ENCODE measurements at places on chromosomes 12 and 14.
A peak's percentile ranks its signal among the peaks of the same experiment; 100 is the strongest.

DNA sequence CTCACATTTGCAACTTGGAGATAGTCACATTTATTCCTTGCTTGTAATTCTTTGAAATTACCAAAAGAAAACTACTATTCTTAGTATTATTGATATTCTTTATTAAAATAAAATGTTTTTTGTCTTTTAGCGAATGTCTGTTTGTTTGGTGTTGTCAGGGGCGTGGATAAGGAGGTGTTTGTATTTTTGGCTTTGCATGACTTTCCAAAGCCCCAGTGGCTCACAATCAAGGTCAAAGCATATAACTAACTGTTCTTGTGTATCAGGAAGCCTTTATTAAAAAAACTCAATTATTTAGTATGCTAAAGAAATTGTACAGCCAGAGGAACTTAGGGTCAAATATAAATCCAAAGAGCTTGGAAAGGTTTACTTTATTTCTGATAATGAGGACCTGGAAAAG lies 17.9 kb downstream of the GPHB5 start:
- DNase-seq = no peak

DNA sequence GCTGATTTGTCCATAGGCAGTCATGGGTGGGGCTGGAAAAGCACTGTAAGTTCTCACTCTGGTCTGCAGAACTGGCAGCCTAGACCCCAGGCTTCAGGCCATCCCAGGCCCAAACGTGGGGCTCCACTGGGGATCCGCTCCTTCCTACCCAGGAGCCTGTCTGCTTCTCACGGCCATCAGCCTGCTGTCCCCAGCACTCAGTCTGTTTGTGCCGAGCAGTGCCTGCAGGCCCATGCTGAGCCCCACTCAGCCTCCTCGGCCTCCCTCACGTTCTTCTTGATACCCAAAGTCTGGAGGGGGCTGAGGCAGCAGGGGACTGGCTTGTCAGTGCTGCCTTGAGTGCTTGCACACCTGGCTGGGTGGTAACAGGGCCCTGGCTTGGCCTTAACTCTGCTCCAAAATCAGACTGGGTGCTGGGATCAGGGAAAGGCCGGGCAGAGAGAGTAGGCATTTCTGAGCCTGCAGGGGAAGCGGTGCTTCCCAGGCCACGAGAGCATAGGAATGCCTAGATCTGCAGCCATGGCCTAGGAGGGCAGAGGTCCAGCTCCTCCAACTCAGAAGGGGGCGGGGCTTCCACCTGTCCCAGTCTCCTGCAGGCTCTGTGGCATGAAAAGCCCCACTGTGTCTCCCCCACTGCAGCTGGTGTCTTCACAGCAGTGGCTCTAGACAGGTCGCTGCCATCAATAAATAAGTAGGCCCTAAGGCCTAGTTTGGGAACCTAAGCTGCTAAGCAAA lies 772.4 kb upstream of the FBXO33 start:
- no peak for DNase-seq

DNA sequence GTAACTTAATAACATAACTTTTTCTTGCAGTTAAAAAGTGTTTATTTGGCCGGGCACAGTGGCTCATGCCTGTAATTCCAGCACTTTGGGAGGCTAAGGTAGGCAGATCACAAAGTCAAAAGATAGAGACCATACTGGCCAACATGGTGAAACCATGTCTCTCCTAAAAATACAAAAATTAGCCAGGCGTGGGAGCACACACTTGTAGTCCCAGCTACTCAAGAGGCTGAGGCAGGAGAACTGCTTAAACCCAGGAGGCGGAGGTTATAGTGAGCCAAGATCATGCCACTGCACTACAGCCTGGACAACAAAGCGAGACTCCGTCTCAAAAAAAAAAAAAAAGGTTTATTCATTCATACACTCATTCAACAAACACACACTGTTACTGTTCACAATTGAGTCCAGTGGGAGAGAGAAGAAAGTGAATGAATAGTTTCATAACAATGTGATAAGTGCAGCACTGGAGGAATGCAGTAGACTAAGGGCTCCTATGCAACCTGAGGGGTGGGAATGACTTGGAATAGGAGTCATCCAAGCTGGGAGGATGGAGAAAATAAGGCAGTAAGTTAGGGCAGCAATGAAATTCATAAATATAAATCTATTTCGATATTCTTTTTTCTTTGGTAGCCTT lies 19.8 kb downstream of the DAD1 start:
- DNase-seq = no peak

DNA sequence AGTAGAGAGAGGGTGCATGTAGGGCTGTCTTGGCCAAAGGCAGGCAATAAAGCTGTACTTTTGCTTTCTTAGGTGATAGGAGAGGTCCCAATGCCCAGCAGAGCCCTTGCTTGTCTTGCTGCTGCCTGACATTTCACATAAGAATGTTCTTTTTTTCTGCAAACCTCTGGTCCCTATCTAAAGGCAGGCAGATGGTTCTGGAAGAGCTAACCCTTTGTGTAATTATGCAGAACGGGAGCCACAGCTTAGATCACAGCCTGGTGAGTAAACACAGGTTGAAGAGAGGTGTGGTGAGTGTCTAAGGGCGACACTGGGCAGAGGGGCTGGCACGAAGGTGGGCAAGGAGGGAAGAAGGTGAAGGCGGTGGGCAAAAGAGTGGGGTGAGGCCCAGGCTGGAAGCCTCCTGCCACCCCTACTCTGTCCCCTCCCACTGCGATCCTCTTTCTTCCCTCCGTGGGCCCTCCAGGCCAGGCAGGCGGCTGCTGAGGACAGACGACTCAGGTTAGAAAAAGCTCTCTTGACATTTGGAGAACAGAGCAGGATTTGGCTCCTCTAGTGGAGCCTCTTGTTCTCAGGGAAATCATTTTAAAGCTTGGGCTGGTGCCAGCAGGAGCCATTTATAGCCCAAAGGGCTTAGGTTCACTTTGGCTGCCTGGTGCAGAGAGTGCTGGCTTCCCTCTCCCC lies 42.8 kb downstream of the PRMT8 start:
- peak; percentile 34 for DNase-seq

DNA sequence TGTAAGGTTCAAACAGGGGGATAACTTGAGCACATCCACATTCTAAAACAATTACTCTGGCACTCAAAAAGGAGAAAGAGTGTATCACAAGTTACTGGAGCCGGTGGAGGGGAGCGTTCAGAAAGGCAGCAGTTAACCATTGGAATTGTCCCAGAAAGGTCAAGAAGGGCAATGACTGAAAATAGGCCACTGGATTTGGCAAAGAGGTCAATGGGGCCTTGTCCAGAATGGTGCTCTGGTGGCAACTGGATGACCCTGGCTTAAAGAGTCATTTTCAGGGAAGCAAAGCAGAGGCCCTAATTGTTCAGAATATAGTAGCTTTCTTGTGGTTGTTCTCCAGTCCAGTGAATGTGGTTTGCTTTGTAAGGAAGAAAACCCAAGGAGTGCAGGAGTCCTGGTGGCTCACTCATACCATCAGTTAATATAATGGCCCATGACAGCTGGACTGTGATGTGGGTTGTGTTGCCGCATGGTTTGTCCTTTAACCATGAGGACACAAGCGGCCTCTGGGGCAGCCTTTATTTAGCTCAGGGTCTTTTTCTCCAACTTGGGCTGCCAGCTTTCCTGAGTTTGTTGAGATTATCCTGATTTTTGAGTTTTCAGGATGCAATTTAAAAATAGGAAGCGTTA lies 142.8 kb upstream of the PELI2 start:
- no peak for DNase-seq

DNA sequence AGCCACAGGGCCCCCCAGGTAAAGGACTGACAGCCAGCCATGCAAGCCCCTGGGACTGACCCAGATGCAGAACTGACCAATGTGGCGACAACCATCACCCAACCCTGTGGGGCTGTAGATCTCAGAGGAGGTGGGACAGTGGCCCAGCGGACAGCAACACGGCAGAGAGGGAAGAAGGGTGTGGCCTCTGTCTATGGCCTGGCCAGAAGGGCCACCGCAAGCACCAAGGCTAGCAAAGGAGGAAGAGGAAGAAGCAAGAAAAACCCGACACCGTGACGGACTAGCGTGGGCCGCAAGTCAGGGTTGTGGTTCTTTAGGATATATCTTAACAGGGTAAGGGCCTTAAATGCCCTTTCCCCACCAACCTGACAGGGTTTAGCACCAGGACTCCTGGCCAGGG lies 71.2 kb downstream of the ITPK1 start:
- DNase-seq = peak; percentile 66

DNA sequence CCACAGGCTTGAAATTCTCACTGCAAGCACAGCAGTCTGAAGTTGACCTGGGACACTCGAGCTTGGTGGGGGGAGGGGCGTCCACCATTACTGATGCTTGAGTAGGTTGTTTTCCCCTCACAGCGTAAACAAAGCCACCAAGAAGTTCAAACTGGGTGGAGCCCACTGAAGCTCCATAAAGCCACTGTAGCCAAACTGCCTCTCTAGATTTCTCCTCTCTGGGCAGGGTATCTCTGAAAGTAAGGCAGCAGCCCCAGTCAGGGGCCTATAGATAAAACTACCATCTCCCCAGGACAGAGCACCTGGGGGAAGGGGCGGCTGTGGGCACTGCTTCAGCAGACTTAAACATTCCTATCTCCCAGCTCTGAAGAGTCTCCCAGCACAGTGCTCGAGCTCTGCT lies 31.7 kb upstream of the ST8SIA1 start:
- DNase-seq = no peak

DNA sequence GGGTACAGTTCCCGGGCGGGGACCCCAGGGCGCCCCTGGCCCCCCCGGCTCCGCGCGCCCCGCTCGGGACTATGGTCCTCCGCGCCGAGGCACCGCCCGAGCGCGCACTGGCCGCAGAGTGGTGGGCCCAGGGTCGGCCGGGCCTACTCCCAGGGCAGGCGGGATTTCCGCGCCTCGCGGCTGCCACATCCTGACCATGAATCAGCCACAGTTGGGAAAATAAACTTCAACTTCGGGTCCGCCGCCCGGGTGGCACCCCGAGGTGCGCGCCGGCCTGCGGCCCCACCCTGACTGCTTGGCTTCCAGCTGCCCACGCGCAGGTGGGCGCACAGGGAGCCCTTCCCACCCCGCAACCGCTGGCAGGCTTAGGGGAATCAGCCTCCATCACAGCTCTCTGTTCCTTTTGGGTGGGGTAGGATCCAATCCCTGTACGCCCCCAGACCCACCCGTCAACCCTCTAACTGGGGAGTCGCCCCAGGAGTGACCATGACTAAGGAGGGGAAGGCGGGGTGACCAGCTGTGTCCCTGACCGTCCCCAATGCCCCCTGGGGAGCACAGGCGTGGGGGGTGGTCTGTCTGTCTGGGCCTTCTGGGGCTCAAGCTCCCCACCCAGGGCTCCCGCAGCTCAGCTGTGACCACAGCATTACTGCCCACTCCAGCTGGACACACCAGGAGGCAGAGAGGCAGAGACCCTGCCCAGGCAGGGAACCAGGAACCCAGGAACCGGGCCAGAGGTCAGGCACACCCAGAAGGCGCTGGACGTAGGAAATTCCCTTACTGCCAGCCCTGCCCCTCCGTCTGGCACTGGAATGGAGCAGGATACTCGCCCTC lies 678 bp downstream of the INF2 start:
- no peak for DNase-seq

- DNase-seq = no peak
Observed at GRCh38 chr12:121781998-121782979, 11.2 kb downstream of the RHOF start.

DNA sequence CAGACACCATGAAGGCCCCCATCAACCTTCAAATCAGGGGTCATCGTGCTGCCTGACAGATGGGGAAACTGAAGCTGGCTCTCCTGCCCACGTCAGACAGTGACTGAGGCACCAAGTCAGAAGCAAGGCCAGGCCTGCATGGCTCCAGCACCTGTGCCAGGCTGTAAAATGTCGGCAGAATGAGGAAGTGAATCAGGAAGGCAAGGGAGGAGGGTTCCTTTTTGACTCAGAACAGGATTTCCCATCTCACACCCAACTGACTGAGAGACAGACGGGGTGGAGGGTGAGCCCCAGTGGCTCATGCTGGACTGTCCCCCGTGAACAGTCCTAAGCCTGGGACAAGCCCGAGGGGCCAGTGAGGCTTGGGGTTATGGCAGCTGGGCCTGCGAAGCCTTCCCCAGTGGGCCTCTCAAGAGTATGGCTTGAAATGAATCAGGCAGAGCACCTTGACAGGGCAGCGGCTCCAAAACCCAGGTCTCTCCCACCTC lies 20.9 kb downstream of the SYNE3 start:
- no peak for DNase-seq

DNA sequence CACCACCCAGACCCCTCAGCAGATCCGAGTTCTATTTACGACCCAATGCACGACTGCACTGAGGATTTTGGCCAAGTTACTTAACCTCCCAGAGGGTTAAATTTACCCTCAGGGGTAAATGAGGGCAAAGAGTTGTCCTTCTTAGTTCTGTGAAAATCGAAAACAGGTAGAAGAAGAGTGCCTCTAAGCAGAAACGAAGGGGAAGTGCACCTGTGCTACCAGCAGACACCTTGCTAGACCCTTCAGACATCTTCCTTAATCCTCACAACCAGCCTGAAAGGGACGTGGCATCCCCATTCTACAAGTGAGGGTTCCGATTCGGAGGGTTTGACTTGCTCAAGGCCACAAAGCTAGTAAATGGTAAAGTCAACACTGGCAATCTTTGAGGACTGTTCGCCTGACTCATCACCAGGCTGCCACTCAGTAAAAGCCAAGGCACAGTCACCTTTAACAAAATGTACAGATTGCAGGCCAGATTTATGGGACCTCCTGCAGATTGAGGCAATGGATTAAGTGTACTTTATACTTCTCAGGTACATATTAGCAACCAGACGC lies 1.6 kb downstream of the GSG1 start:
- DNase-seq = peak; percentile 68

- DNase-seq = no peak
Observed at GRCh38 chr14:94116701-94117100, 6.2 kb downstream of the IFI27 start.

- no peak for DNase-seq
Observed at GRCh38 chr14:105141486-105142281, 26.9 kb downstream of the JAG2 start.

GRCh38 chr14:32601906-32602305 lies 272.8 kb downstream of the AKAP6 start:
- no peak for DNase-seq

GRCh38 chr12:91482231-91482630 lies 299.6 kb upstream of the DCN start:
- no peak for DNase-seq

- DNase-seq = no peak
Observed at GRCh38 chr14:21369949-21370679, 13.7 kb downstream of the SUPT16H start.

DNA sequence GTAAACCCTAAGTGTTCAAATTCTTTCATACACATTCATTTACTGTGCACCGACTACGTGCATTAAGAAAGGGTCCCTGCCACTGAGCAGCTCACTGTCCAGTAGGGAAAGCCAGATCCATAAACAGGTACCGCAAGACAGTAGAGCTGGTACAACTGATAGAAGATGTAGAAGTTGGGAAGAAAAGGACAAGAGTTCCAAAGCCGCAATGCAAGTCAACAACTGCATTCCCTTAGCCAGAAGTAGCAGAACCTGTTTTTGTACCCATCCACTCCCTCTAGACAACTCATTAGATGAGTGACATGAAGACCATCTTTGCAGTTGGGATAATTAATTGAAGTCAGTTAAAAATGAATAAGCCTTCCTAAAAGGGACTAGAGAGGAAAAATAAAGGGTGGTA lies 1.3 kb downstream of the SENP1 start:
- no peak for DNase-seq

GRCh38 chr12:89731089-89731488 lies 22.5 kb upstream of the ATP2B1 start:
- no peak for DNase-seq
